Stimulated activated CD8-positive, alpha-beta memory T cell treated with anti-CD3 and anti-CD28 coated beads, Interleukin-4, amount 100 ng/mL, for 1 hour (primary cell): ENCODE measurements at places on chromosomes 7 and 10.

DNA sequence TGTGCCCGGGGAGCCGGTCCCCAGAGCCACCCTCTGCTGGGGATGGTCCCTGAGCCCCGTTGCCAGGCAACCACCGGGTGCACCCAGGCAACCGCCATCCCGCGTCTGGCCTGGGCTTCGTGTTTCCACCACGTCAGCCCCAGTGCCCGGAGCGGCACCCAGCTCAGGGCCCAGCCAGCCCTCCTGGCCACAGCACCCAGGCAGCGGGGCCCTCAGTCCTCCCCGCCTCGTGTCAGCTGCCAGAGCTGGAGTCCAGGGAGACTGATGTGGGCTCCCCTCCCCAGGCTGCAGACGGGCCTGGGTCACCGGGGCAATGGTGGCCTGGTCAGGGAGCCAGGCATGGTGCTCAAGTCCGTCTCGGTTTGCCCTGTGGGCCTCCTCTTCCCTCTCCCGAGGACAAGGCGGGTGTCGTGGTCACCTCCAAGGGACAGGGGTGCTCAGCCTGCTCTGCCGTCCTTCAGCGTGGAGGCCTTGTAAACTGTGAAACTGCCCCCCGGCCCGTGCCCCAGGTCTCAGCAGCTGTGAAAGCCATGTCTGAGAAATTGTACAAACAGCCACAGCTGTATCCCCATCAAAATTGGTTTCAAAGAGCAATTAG lies 72.5 kb downstream of the MICALL2 start:
- no peak for DNase-seq

- no peak for DNase-seq
These were observed 828.8 kb downstream of the CCSER2 start for GRCh38 chr10:85157206-85157605.

GRCh38 chr10:47173929-47174442 lies 126.0 kb upstream of the GDF10 start:
- no peak for DNase-seq

DNA sequence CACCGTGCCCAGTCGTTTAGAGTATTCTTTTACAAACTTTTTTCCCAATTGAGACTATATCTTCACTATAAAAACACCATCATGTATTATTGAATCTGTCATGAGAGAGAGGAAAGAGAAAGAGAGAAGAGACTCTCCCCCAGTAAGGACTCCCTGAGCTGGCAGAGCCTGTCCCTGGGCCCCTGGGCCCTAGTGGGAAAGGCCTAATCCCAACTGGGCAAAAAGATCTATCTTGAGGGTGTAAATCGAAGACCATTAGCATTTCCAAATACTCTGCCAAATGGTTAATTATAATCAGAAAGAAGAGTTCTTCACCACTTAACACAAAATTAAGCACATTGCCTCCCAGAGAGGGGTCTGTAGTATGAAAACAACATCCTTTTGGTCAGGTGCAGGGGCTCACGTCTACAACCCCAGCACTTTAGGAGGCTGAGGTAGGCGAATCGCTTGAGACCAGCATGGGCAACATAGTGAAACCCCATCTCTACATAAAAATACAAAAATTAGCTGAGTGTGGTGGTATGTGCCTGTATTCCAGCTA lies 108.2 kb downstream of the SKIDA1 start:
- DNase-seq: no peak

- DNase-seq: no peak
These were observed 64.4 kb downstream of the KCND2 start for GRCh38 chr7:120337308-120337907.

DNA sequence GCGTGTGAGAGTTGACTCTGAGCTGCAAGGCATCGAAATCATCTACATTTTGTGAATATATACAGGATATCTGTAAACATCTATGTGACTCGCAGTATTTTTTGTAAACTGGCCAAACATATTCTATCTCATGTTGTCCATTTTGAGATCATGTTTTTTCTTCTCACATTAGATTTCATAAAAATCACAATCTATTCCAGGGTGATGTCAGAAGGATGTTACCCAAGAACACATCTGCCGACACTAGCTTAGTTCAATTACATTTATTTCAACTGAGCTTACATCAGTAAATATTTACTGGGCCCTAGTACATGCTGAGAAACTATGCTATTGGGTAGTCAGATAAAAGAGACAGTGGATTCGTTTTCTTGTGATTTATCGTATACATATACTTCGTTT lies 2.5 kb upstream of the BUB3 start:
- DNase-seq: no peak

GRCh38 chr10:35058134-35058533 lies 32.0 kb downstream of the CUL2 start:
- DNase-seq: no peak

GRCh38 chr7:122067077-122067476 lies 77.0 kb downstream of the AASS start:
- no peak for DNase-seq

DNA sequence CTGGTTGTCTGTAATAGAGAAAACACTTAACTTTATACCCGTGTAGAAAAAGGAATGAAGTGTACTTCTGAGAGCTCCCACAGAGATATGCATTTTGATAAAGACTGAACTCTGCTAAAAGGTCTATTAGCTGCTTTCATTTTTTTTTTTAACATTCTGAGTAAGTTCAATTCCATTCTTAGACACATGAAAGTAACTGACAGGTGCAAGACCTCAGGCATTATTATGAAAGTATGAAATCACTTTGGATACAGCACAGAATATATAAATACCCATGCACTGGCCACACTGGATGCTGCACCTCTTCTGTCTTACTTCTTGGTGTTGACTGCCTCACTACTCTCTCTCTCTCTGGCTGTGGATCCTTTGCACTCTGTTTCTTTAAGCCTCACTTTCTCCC lies 46.2 kb downstream of the VWDE start:
- DNase-seq: no peak

DNA sequence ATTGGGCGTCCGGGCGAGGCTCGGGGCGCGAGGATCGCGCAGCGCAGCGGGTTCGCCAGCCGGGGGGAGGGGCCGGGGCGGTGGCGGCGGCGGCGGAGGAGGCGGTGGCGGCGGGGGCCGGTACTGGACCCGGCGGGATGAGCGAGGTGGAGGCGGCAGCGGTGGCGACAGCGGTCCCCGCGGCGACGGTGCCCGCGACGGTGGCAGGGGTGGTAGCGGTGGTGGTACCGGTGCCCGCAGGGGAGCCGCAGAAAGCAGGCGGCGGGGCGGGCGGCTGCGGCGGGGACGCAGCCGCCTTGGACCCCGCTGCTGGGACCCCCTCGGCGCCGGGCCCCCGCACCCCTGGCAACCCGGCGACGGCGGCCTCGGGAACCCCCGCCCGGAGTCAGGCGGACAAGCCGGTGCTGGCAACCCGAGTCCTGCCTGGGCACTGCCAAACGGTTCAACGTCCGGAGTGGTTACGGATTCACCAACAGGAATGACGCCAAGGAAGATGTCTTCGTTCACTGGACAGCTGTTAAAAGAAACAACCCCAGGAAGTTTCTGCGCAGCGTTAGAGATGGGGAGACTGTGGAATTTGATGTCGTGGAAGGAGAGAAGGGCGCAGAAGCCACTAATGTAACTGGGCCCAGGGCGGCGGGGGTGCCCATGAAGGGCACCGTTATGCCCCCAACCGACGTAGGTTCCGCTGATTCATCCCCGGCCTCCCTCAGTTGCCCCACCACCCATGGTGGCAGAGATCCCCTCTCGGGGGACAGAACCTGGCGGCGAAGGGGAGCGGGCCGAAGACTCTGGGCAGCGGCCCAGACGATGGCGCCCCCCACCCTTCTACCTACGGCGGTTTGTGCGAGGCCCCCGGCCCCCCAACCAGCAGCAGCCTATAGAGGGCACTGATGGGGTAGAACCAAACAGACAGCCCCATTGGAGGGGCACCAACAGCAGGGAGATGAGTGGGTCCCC lies 100.3 kb upstream of the CPXM2 start:
- no peak for DNase-seq

DNA sequence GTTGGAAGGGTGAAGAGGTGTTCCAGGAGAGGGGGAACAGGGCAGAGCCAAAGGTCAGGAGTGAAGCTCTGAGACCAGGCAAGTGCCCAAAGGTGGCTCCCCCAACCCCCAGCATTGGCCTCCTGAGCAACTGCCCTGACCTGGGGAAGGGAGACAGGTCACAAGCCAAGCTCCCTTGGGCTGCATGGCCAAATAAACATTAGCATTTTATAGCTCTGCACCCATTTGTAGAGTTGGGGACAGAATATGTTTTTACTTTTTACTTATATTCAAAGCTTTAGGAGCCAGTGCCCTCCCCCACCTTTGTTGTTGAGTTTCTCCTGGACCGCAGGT lies 4.0 kb downstream of the UNC5B start:
- DNase-seq: no peak

- DNase-seq: no peak
These were observed 44.4 kb downstream of the CUBN start for GRCh38 chr10:17085011-17085725.

DNA sequence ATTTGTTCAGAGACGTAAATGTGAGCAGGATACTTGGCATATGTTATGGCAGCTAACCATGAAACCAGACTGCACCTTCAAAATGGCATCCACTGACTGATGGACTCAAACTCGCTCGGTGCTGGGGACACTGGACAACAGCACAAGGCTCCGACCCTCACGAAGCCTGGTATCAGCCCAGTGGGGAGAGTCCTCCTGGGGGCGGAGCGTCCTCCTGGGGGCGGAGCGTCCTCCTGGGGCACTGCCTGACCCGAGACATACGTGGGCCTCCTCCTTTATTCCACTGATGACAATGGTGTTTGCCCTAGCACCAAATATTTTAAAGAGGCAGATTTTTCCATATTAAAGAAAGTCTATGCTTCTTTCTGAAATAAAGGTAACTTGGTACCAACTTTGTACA lies 39.5 kb downstream of the ESYT2 start:
- no peak for DNase-seq

GRCh38 chr10:70784471-70784870 lies 706 bp downstream of the TBATA start:
- no peak for DNase-seq

DNA sequence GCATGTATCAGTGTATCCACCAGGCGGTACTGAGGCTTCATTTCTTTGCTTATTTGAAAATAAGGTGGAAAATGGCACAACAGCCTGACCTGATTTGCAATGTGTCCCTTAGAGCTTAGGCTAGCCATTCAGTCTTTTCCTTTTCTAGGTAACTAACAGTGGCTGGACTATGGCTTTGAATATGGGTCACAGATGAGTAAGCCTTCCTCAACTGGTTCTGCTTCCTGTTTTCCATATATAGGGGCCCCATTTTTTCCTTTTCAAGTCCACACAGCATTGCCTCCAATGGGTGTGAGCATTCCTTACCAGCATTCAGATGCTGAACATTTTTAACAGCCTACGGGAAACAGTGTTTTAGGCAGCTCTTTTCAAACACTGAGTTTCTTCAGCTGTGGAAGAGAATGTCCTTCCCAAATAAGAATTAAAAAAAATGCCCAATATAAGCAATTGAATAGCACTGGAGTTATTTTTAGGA lies 3.9 kb upstream of the ITGB1 start:
- no peak for DNase-seq

GRCh38 chr7:26091933-26092332 lies 60.1 kb upstream of the NFE2L3 start:
- DNase-seq: no peak

DNA sequence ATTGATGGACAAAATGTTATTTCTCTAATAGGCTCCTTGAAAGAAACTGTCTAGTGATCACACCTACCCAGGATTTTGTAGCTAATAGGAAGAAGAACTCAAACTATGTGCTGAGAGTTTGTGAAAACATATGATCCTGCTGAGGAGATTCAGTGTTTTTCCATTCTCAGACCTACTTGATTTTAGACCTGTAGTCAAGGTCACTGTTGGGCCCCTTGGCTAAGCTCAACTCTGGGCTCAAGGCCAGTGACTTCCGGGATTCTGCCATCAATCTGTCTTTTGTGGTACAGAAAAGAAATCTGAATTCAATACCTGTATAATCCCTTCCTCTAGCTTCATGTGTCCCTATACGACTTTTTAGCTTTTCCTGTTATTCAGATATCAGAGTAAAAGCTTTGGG lies 79.7 kb upstream of the FERD3L start:
- no peak for DNase-seq

DNA sequence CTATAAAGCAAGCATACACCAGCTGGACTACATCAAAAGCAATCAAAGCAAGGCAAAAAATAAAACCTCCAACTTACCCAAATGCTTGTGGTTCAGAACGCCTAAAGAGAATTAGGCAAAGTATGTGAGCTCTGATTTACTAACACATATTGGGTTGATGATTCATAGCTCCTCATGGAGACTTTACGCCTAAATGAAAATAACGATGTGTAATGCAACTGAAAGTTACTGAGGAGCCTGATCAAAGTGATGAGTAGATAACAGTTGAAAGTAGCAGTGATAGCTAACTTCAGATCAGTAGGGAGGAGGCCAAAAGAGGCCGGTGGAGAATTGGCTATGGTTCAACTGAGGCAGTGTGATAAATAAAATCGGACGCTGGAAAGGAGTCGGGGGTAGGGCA lies 85.0 kb downstream of the MPP7 start:
- DNase-seq: no peak

DNA sequence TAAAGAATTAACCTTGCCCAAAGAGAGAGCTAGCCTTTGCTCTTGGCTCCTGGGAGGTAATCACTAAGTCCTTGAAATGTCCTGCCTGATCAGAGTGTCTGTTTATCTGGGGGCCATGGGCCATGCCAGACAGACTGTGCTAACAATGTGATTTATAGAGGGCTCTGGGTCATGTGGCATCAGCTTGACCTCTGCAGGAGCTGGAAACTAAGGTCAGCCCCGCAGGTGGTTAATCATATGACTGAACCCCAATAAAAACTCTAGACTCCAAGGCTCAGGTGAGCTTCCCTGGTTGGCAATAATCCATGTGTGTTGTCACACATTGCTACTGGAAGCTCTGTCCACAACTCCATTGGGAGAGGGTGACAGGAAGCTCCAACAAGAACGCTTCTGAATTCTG lies 47.5 kb downstream of the NDUFB2 start:
- DNase-seq: no peak

- peak; percentile 36 for DNase-seq
These were observed 70.3 kb upstream of the KMT2E start for GRCh38 chr7:104943502-104944343.

GRCh38 chr10:112447620-112447928 lies 559 bp downstream of the VTI1A start:
- DNase-seq: no peak

DNA sequence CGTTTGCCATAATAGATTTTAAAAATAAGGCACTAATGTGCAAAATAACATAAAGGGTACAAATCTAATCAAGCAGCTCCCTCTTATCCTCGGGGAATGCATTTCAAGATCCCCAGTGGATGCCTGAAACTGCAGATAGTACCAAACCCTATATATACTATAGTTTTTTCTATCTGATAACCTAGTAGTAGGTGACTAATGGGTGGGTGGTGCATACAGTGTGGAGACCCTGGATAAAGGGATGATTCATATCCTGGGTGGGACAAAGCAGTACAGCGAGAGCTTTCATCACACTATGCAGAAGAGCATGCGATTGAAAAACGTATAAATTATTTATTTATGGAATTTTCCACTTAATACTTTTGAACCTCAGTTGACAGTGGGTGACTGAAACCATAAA lies 464.5 kb downstream of the GRID1 start:
- DNase-seq: no peak
